ENCODE measurements at places on chromosomes 13 and 19. TPM values are rescaled to one million over a fixed set of nuclear protein-coding genes. Genes with fewer than 3 reads are reported as not detected.

GRCh38 chr19:31312677-31313244 lies 36.5 kb downstream of the TSHZ3 start:
- DNase-seq: no peak
- peaks cover 22% of the 10 kb centered on the region for H3K4me1 ChIP-seq
- H3K36me3 ChIP-seq: no peaks in the 10 kb centered on the region
- no peak overlapping the region for H3K4me3 ChIP-seq

The ASPDH gene
- not detected for total RNA-seq

DNA sequence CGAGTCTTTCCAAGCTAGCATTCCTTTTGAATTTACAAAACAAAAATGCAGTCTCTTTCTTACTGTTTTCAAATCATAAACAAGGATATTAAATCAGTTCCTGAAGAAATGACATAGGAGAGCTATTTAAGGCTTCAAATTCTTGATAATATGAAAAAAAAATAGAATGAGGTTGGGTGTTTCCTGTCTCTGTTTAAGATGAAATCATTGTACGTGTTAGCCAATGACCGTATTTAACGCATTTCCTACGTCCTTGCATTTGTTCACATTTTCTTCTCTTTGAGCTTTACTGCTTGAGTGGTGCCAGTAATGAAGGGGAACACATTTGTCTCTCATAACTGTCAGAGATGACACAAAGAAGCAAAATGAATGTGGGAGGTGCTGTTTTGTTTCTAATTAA lies 821.3 kb downstream of the DIAPH3 start:
- H3K36me3 ChIP-seq: no peaks in the 10 kb centered on the region
- no peaks in the 10 kb centered on the region for H3K27me3 ChIP-seq

GRCh38 chr19:13795595-13796300 lies 505 bp downstream of the ZSWIM4 start:
- H3K27ac ChIP-seq: peak overlapping the region; percentile 92
- peaks cover 29% of the 10 kb centered on the region for H3K4me1 ChIP-seq
- H3K4me3 ChIP-seq: peak overlapping the region; percentile 80
- H3K27me3 ChIP-seq: no peaks in the 10 kb centered on the region
- DNase-seq: no peak

Data from transverse colon (tissue), 4 donors.